Stimulated activated CD4-positive, alpha-beta T cell treated with anti-CD3 and anti-CD28 coated beads, Interleukin-12 subunit alpha, Interleukin-12 subunit beta, amount 100 ng/mL, for 48 hours (primary cell): ENCODE measurements at places on chromosomes 3 and 15.

- no peak for DNase-seq
Observed at GRCh38 chr3:101300073-101300472, 20.3 kb downstream of the IMPG2 start.

- no peak for DNase-seq
Observed at GRCh38 chr15:78178064-78178463, 28.9 kb downstream of the IDH3A start.

DNA sequence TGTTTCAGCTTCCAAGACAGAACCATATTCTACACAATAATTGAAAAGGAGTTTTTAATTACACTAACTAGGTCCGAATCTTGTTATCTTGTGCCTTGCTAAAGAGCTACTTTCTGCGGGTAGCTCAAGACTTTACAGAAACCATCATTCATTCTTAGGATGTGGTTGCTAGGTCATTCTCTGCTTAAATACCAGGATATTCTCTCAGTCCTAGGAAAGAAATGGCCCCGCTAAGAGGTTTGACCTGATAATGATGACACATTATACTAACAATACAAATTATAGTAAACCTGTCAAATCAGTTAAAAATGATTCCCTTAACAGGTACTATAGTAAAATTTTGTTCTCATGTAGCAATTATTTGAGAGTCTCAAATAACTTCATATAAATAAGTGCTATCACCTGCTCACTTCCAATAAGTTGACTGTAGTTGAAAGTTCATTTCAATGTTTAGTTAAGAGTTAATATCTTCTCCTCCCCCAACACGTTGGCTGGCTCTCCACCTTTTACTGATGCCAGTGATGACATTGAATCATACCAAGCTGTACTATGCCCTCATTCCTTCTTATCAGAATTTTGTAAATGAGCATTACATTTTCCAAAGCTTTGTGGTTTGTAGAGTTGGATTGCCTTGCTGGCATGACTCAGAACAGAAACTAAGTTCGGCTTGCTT, 3.6 kb upstream of the C3orf85 start:
- DNase-seq, result no peak

- DNase-seq, result no peak
Observed at GRCh38 chr3:43001094-43001553, 22.0 kb downstream of the GASK1A start.

GRCh38 chr3:187802928-187803259, 57.6 kb upstream of the BCL6 start:
- peak; percentile 62 for DNase-seq

DNA sequence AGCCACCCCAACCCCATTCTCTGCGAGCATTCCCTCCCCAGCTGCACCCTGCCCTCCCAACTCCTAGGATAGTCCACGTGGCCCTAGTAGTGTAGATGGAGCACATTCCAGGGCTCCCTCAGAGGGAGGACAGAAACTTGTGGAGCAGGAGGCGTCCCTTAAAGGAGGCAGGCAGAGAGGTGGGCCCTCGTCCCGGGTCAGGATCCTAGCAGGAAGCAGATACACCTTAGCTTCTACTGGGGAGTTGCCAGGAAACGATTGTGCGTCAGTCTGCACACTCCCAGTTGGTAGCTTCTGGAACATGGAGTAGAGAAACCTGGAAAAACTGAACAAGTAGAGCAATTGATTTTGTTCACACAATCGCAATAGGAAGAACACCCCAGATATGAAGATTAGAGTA, 43.9 kb upstream of the KLHL25 start:
- no peak for DNase-seq

- DNase-seq, result no peak
Observed at GRCh38 chr15:70094690-70095311, 2.9 kb downstream of the TLE3 start.

DNA sequence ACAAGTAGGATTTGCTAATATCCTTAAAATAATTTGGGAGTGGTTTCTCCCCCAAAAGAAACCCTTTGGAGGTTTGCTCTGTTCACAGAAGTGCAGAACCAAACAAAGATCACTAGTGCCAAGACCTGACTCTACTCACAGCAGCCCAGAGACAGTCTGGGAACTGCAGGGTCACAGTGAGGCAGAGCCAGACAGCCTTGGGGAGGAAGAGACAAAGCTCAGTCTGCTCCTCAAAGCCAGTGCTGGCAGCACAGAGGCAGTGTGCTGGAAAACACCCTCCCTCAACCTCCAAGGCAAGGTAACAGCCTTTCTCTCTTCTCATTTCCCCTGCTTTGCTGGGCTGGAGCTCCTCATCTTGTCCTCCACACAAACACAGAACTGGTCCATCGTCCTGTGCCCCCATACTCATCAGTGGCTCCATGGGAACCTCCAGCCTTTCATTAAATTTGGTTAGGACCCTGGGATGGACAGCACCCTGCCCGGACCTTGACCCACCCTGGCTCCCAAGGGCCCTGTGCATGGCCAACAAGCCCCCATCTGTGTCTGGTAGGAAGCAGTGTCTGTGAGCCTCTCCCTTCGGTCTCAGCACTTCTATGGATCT, 12.6 kb downstream of the RAB6B start:
- no peak for DNase-seq

DNA sequence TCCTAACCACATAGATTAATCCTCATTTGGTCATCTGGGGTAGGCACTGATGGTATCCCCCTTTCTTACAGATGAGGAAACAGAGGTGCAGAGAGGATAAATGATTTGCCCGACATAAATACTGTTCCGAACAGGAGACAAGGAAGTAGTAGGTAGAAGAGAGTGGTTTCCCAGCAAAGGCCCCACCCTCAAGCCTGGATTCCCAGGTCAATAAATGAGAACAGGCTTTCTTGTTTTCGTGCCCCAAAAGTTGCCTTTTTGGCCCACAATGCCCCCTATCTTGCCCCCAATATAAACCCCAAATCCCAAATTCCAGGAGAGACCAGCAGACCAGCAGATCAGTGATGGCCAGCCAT, 125.5 kb upstream of the PRR20G start:
- DNase-seq, result no peak

GRCh38 chr3:185696039-185696438, 109.9 kb downstream of the SENP2 start:
- no peak for DNase-seq

GRCh38 chr15:88042047-88042446, 214.5 kb downstream of the NTRK3 start:
- no peak for DNase-seq

GRCh38 chr3:186789554-186790260, 6.3 kb downstream of the EIF4A2 start:
- DNase-seq, result no peak

DNA sequence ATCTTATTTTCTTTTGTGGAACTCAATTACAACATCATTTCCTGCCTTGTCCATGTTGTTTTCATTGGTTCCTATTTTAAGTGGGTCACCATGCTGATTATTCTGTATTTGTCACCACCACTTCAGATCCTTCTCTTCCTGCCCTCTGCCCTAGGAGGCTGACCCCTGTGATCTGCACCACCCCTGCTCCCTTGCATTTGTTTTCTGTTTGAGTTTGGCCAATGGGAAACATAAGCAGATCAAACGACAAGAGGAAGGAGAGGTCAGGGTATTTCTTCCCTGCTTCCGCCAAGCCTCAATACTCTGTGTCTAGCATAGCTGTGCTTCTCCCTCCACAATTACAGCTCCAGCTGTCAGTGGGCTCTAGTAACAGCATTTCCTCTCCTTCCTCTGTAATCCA, 71.6 kb downstream of the IMPG2 start:
- no peak for DNase-seq

GRCh38 chr3:100891033-100891432, 102.2 kb downstream of the ABI3BP start:
- no peak for DNase-seq

GRCh38 chr3:40768536-40768935, 243.8 kb downstream of the ZNF621 start:
- no peak for DNase-seq

DNA sequence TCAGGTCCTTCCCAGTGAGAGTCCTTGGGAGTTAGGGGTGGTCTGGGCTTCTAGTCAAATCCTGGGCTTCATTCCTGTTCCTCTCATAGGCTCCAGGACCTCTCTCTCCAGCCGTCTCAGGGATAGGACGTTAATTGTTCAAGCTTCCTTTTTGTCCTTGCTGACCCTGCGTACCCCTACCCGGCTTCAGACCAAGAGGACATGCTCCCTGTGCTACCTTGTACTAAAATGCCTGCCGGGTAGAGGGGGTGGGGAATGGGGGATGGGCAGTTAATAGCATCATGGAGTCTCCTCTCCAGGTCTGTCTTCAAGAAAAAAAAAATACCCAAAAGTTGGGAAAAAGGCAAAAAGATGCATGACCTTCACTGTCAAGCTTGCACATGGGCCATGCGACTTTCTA, 36.5 kb upstream of the GALNT15 start:
- no peak for DNase-seq

DNA sequence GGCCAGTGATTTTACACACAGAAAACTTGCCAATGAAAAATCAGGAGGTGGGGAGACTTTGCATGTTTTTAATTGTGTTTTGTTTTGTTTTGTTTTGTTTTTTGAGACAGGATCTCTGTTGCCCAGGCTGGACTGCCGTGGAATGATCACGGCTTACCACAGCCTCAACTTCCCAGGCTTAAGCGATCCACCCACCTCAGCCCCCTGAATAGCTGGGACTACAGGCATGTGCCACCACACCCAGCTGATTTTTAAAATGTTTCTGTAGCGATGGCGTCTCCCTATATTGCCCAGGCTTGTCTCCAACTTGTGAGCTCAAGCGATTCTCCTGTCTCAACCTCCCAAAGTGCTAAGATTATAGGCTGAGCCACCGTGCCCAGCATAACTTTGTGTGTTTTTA, 46.0 kb downstream of the MEIS2 start:
- no peak for DNase-seq

DNA sequence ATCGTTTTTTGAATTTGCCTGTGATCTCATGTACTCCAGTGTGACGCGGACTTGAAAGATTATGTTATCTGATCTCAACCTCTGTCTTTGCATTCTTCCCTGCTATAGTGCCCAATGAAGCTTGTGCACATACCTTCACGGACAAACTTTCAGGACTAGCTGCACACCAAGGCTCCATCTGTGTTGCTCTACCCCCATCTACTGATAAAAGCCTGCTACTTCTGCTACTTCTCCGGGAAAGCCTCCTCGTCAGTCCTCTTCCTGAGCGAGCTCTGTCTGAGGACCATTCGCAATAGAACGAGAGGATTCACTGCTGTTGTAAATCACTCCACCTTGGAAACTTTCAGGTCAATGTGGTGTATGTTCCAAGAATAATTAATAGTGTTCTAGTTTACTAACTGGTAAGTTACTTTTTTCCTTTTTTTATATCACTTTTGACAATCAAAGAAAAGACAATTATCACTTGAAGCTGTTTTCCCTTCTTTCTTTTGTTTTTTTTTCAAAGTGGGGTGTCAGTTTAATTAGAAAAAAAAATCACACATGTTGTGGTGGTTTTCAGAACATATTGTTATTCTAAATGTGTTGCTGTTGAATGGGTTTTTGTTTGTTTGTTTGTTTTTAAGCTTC, 217.6 kb downstream of the ARRDC4 start:
- DNase-seq, result no peak
